Activated effector memory CD4-positive, alpha-beta T cell treated with anti-CD3 and anti-CD28 coated beads, Interleukin-2, amount 50 U/mL, for 16 hours (primary cell): ENCODE measurements at places on chromosomes 5 and 9.

- DNase-seq, result no peak
Observed at GRCh38 chr5:92309336-92309991, 926.3 kb upstream of the ARRDC3 start.

DNA sequence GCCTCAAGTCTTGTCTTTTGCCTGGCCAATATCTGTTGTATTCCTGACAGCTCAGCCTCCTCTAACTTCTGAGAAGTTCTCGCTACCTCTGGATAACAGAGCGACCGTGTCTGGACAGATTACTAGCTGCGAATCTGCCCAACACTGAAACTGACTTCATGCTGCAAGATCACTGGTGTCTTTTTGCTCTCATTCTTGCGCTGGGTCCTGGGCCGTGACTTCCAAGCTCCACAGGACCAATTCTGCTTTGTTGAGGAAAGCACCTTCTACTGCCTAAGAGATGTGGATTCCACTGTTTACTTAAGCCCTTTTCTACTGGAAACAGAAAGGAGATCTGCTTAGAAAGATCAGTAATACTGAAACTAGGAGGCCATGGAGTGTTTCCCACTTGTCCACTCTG lies 978.8 kb upstream of the DMAC1 start:
- no peak for DNase-seq

- no peak for DNase-seq
Observed at GRCh38 chr5:54658010-54658409, 140.5 kb downstream of the SNX18 start.

DNA sequence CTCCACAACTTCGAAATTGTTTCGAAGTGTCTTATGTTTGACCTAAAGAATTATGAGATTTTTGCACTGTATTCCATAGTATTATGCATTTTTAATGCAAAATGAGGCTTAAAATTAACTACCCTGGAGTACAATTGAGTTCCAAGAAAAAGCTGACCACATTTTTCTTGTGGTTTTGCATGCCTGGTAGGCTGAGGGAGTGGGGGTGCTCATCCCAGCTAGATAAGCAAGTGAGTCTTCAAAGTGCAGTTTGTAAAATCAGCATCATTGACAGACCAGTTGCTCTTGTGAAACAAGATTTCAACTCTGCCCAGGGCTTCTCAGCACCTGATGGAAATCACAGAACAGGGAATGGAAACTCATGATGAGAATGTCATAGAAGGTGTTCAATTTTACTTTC lies 17.0 kb upstream of the NDUFS4 start:
- no peak for DNase-seq

DNA sequence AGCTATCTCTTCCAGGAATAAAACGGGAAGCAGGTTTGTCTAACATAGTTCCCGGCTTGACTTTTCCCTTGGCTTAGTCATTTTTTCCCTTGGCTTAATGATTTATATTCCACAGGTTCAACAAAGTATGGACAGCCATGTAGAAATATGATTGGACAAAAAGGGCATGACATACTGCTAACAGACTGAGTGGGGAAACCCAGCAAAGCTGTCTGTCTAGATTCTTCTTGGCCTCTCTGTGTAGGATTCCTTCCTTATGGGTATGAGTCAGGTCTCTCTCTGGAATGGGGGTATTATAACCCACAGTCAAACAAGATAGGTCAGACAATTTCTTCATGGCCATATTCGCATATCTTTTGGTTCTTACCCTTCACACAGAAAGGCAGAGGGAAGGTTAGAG lies 5.7 kb upstream of the MTAP start:
- DNase-seq, result no peak

DNA sequence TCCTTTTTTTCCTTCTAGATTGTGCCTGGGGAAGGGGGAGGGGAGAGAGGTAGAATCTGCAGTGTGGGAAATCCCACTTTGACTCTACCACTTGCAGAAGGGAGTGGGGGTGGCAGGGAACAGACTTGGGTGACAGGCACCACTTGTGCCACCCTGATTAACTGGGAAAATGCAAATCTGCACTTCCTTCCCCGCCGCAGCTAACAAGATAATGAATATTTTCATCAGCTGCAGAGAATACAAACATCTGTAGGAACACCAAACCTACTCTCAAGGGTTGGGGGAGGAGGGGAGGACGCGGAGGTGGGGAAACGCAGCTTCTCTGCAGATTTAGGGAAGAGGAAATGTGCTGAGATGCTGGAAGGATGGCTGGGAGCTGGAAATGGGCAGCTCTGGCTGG lies 73.5 kb downstream of the TRIM32 start:
- no peak for DNase-seq

DNA sequence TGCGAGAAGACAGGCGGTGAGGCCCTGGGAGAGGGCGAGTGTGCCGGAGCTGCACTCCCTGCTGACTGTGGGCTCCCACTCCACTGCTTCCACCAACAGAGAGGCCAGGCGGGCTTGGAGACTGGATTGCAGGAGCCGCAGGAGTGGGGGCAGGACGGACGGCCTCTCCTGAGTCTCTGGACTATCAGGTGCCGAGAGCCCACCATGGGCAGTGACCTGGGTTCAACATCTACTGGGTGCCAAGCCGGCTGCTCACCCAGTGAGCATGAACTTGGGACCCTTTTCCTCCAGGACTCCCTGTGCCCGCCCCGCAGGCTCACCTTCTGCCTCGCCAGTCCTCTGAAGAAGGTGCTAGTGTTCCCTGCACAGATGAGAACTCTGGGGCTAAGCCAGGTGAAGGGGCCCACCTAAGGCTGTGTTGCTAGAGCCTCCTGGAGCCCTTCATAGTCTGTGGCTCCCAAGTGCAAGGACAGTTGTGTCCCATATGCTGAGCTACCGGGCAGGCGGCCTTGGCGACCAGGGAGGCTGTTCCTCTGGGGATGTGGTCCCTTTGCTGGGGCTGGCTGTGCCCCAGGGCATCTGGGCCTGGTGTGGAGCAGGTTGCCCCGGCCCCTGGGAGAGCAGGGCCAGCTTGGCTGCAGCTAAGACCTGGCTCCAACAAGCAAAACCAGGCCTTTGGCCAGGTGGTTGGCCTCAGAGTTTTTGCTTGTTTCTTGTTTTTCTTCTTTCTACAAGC lies 77.7 kb upstream of the PHYKPL start:
- DNase-seq, result no peak

DNA sequence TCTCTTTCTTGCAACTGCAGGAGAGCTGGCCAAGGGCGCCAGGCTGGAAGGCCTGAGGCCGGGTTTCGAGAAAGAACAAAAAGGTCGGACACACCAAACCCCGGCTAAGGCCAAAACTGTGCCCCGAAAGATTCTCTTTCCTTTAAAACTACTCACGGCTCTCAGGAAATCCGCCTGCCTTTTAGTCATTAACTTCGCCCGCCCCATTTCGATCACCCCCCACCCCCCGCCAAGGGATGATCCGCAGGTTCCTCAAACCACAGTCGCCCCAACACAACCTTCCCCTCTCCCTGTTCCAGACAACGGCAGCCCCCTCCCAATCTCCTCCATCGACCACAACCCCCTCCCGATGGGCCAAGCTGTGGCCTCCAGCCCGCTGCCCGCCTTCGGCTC lies 536 bp downstream of the FEM1C start:
- peak; percentile 83 for DNase-seq

GRCh38 chr5:6468104-6468503 lies 19.4 kb downstream of the UBE2QL1 start:
- no peak for DNase-seq
